Omental fat pad (tissue), 4 donors: ENCODE measurements at places on chromosomes 6 and 20. TPM values are rescaled to one million over a fixed set of nuclear protein-coding genes. Genes with fewer than 3 reads are reported as not detected.

DNA sequence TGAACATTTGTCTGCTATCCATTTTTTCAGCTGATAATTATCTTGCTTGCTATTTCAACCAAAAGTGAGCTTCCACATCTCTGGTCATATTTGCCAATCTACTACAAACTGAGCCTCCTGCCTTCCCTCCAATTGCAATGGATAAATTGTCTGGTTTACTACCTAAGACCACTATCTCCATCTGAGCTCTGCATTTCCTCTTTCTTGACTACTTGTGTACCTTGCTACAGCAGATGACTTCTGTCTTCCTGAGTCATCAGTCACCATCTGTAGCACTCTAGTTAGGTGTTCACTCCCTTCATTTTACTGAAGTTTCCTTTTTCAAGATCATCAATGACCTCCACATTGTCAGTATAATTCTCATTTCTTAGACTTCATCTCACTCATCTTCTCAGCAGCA lies 33.5 kb upstream of the PHIP start:
- DNase-seq = no peak

The TNFAIP3 gene
- 24.2 TPM for total RNA-seq

DNA sequence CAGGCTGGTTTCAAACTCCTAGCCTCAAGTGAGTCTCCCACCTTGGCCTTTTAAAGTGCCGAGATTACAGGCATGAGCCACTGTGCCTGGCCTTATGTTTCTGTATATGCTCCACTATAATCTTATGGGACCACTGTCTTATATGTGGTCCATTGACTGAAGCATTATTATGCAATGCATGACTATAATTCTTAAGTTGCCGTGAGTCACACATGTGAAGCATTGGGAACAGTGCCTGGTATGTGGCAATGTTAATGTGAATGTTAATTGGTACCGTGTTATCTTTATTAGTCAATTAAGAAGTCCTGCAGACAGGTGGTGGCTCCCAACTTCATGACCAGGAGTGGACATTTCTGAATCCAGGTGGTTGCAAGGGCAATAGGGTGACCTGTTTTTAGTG lies 14.7 kb upstream of the ASXL1 start:
- no peak for DNase-seq

The KIAA1755 gene
- 0.24 TPM for total RNA-seq

DNA sequence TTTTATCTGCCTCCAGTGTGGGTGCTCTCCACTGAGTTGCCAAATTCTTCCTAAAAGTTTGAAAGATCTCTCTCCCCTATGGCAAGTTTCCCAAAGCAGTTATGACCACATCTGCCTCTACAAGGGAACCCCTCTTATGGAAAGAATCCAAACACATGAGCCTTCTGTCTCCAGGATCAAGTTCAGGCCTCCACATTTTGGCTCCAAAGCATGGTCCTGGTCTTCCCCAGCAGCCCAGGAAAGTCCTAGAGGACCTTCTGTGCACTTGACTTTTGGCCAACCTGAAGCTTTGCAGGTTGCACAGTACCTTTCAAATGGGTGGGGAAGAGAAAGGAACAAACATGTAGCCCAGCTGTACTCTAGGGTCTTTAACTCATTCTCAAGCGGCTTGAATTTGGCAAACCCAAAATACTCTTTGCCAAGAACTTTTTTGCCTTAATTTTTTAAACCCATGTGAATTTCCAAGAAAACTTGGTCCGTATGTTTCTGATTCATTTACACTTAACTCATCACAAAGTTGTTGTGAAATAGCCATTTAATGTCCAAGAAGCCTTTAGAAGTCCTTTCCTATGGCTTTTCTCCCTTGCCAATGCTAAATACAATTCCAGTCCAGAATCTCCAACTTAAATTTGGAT lies 240.1 kb upstream of the TBX18 start:
- DNase-seq = no peak

DNA sequence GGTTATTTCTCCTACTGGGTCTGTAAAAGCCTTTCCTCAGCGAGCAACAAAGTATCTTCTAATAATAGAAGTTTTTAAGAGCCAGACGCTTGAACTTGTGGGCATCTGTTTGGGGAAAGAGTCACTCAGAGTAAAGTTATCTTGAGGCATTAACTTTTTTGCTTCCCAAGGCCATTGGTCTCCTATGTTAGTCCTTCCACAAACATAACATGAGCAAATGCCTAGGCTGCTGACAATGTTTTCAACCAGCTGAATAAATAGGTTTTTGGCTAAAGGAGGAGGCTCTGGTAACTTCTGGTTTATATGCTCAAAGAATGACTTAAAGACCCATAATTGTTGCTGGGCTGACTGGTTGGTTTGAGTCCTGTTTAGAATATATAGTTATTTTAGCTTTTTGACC lies 213.5 kb upstream of the SYNCRIP start:
- DNase-seq = no peak

The MYLIP gene
- total RNA-seq = 81.8 TPM

DNA sequence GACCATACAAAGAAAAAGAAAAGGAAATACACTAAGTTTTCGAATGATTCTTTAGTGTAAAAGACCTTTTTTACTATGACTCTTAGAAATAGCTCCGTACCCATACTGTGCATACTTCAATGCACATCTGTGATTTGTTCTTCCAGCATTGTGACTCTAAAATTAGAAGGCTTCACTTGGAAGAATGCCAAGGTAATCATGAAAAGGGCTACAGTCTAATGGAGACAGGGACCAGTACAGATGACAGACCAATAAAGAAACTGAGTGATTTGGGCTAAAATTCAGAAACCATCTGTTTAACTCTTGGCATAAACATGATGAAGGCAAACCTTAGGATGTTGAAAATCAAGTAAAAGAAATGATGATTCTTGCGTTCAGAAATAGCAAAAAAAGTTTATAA lies 46.3 kb downstream of the CYP39A1 start:
- DNase-seq = no peak

DNA sequence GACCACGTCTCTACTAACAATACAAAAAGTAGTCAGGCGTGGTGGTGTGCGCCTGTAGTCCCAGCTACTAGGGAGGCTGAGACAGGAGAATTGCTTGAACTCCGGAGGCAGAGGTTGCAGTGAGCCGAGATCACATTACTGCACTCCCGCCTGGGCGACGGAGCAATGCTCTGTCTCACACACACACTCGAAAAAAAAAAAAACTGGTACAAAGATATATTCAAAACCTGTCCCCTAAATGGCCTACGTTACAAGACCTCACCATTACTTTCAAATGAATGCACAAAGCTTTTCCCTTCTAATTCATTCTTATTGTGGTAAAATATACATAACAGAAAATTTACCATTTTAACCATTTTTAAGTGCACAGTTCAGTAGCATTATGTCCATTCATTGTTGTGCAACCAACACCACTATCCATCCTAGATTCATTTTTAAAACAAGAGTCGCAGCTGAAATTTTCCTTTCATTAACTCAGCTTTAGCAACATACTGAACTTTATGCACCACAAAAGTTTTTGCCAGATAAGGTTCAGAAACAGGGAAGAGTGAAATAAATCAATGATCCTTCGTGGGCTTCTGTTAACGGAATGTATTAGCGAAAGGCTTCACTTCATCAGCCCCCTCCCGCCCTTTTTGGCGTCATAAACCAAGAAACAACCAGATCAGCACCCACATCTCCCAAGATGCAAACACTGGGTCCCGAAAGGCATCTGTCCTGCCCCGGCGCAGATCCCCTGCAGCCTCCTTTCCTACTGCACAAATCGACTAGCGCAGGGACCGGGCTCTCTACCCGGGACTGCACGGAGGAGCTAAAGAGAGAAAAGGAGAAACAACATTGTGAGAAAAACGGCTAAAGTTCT lies 825 bp upstream of the FAM135A start:
- no peak for DNase-seq

- no peak for DNase-seq
Observed at GRCh38 chr6:36545767-36546307, 1.4 kb downstream of the STK38 start.

The APCDD1L gene
- total RNA-seq = not detected

- DNase-seq = no peak
Observed at GRCh38 chr6:9308284-9308683, 872.9 kb upstream of the SLC35B3 start.

- DNase-seq = no peak
Observed at GRCh38 chr6:84546427-84546914, 217.9 kb downstream of the TBX18 start.

The TINAG gene
- total RNA-seq = not detected

DNA sequence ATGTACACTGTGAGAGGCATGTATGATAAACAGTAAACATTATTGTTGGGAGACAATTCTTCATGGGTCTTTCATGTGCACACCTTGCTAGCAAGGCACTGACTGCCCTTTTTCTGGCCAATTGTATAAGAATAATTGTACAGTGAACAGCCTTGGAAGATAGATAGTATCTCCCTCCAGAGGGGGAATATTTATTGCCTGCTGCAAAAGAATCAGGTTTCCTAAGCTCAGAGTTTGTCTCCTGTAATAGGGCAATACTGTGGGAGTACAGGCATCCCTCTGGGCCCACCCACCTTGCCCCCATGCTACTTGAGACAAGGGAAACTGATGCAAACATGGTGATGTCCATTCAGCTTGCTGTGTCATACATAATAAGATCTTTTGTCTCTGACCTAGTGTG lies 442.2 kb downstream of the HDGFL1 start:
- no peak for DNase-seq

DNA sequence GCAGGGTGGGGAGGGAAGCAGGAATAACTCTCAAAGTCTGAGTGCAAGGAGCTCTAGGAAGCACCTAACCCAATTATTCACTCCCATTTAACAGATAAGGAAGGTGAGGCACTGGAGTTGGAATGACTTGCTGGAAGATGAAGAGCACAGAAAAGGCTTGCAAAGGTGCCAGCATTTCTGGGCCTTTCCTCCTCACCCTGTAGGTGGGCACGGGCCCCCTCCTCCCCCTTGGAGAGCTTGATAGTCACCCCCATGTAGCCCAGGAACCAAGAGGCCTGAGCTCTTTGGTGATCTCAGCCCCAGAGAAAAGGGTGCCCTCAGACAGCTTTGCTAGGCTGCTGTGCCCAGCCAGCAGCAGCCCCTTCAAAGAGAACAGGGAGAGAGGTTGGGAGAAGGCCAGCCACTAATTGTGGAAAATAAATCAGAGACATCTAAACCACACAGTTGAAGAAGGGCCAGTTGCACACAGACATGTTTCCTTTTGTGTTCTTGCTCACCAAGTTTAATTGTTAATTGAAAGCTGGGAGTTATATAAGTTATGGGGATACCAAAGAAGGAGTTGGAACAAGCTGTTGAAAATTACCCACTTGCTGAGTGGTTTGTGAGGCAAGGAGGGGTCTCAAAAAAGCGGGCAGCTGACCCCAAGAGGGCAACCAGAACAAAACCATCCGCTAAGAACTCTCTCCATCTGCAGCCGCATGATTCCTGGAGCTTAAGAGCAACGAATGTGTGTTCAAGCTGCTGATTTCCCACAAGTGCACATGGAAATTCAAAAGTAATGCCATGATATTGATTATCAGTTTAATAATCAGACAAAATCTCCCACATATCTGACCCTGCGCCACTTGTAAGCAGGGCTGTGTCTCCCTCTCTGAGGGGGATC lies 77.0 kb downstream of the MRPL14 start:
- DNase-seq = no peak

DNA sequence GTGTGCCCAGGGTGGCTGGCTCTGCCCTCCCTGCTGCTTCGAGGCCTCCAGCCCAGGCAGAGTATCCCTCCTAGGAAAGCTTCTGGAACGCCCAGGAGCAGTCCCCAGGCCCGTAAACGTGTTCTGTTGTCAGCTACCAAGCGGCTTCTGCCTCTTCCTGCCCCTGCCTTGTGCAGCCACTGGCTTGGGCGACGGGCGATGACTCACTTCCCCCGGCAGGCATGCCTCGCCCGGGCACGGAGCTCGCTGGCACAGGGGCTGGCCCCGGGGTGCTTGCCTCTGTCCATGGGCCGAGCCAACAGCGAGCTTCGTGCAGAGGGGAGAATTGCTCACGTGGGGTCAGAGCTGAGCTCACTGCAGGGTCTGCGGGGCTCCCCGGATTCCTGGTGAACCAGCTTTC lies 86.7 kb upstream of the THBS2 start:
- DNase-seq = no peak

DNA sequence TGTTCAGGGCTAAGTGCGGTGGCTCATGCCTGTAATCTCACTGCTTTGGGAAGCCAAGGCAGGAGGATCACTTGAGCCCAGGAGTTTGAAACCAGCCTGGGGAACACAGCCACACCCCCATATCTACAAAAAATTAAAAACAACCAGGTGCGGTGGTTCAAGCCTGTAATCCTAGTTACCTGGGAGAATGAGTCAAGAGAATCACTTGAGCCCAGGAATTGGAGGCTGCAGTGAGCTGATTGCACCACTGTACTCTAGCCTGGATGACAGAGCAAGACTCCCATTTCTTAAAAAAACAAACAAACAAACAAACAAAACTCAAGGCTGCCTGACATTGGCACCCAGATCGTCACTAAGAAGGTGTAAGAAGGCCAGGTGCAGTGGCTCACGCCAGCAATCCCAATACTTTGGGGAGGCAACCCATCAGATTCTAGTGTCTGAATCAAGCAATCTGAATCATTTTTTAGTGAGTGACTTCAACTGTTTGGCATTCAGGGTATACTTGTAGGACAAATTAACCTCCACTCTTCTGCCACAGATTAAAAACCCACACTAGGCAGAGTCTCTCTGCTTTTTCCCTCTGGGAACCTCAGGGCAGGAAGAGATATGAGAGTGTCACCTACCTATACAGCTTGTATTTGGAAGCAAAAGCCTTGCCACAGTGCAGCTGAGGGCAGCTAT lies 6.1 kb downstream of the PLAGL2 start:
- no peak for DNase-seq

DNA sequence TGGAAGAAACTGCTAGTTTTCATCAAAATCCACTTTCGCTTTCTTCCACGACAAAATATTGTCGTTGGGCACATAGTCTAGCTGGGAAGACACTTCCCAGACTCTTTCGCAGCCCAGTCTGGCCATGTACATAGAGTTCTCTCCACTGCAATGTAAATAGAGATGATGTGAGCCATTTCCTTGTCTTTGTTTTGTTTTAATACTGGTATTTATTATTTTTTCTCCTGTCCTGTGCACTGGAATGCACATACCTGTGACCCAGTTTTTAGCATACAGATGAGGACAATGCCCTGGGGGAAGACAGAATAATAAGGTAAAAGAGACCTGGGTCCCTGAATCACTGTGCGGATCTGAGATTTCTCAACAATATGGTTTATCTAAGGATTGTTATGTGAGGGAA lies 149.5 kb upstream of the BMP5 start:
- DNase-seq = no peak

- no peak for DNase-seq
Observed at GRCh38 chr20:23048283-23049200, 930 bp downstream of the THBD start.

The RALGAPB gene
- 31.3 TPM for total RNA-seq
